Islet precursor cell (in vitro differentiated cells): ENCODE measurements at places on chromosomes 5 and 9.

- DNase-seq: no peak
Observed at GRCh38 chr9:6921315-6921714, 163.5 kb downstream of the KDM4C start.

DNA sequence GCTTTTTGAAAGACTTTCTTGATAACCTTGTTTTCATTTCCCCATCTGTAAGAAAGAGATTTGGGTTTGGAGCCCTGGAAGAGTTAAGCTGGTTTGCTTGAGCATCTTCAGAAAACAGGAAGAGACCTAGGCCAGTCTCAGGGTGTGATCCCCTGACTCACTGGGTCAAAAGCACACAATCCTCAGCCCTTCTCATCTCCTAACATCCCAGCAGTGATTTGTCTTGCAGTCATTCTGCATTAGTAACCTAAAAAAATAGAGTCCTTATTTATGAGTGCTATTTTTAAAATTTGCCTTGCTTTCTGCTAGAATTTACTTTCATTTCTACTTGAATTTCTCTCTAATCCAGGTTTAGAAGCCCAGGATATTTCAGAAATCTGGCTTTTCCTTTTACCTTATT lies 16.4 kb upstream of the ARSB start:
- DNase-seq: no peak

DNA sequence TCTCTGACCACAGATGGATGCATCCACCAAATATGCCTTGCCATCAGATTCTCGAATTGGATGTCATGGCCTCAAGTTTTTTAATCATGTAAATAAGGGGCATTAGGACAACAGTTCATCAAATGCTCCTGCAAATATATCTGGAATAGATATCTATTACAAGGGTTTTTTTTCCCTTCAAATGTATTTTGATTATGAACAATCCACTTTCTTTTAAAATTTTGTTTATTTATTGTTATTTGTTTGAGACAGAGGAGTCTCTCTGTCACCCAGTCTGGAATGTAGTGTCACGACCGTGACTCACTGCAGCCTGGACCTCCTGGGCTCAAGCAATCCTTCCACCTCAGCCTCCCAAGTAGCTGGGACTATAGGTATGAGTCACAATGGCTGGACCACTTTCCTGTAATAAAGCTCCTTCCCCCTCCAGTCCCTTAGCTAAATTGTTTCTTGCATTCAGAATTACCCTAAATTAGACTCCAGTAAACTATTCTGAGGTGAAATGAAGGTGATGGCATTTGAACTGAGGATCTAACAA lies 1412.1 kb downstream of the EFNA5 start:
- peak; percentile 90 for DNase-seq

- no peak for DNase-seq
Observed at GRCh38 chr5:96084874-96085506, 123.3 kb upstream of the ELL2 start.

- DNase-seq: peak; percentile 71
Observed at GRCh38 chr5:151570058-151570457, 21.1 kb downstream of the FAT2 start.

- no peak for DNase-seq
Observed at GRCh38 chr5:1463326-1464095, 18.3 kb upstream of the SLC6A3 start.

GRCh38 chr9:130118841-130119518 lies 53.2 kb upstream of the NCS1 start:
- peak; percentile 87 for DNase-seq

- no peak for DNase-seq
Observed at GRCh38 chr5:42676362-42676761, 80.3 kb upstream of the CCDC152 start.

DNA sequence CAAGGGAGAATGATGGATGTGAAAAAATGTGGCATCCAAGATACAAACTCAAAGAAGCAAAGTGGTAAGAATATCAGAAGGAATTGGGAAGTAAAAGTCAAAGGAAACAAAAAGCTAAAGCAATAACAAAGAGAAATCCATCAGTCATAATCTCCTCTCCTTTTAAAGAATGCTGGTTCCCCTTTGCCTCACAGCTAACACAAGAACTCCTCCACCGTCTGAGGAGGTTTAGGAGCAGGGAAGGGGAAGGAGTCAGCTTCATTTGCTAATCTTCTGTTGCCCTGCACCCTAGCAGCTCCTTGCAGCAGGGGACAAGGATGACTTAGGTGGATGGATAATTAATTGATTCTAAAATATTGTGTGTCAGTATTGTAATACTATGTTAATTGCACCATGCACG lies 16.4 kb downstream of the CD274 start:
- no peak for DNase-seq

- DNase-seq: no peak
Observed at GRCh38 chr5:56247592-56247991, 14.5 kb upstream of the ANKRD55 start.

DNA sequence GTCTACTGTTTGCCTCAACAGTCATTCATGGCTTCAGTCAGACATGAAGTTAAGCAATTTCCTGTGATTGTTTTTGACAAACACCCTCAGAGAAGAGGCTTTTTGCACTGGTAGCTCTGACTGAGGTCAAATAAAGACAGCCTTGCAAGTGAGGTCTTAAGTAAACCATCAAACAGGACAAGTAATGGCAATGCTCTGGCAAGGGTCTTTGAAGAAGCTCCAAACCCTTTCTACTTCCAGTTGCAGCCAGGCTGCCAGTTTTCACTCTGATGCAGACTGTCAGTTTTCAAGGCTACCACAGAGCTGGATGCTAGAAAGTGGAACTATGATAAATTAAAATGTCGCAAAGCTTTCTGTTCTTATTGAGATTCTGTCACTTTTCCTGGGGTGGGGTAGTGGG lies 421.5 kb upstream of the PTGER4 start:
- no peak for DNase-seq

GRCh38 chr9:450057-450456 lies 235.4 kb downstream of the DOCK8 start:
- DNase-seq: no peak

DNA sequence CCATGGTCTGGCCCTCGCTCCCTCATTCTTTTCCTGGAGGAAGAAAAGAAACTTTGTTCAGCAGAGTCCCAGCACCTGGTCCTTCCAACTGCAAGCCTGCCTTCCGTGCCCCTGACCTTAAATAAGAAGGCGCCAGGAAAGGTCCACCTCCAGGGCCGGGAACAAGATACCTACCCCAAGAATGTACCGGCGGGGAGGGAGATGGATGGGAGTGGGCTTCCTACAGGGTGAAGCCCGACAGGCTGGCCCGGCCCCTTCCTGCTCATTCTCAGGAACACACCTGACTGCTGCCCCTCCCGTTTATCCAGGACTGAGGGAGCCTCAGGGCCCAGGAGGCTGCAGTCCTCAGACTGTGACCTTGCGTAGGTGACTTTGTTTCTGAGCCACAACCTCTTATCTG lies 27.3 kb upstream of the GFPT2 start:
- no peak for DNase-seq

GRCh38 chr5:77847814-77848290 lies 71.7 kb upstream of the TBCA start:
- DNase-seq: peak; percentile 92

- no peak for DNase-seq
Observed at GRCh38 chr9:91103931-91104330, 257.8 kb downstream of the AUH start.

DNA sequence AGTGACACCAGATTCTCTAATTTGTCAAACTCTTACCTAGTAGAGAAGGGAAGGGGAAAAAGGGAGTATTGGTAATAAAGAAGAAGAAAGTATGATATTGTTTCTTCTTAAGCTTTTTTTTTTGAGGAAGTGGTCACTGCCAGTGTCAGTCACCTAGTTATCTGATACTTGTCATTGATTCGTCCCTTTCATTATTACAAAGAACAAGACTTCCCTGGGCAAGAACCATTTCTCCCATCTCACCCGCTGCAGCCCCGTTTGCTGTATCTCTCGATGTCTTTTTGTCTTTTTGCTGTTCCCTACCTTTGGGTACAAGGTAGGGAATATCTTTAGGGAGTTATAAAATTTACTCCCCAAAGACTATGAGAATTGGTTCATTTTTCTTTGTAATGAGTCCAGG lies 249.0 kb downstream of the ARHGAP26 start:
- DNase-seq: no peak

DNA sequence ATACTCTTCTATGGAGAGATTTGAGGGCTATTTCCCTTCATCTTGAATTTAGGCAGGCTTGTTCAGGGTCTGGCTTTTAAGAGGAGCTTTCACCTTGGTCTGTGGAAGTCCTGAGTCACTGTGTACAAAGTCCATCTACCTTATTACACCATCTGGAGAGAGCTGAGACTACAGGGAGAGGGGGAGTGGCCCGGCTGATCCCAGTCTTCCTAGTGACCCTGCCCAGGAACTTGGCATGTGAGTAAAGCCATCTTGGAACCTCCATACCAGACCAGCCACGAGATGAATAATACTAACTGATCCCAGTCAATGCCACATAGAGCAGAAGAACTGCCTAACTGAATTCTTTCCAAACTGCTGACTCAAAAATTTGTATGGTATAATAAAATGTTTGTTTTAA lies 8.4 kb upstream of the IL6ST start:
- DNase-seq: no peak

DNA sequence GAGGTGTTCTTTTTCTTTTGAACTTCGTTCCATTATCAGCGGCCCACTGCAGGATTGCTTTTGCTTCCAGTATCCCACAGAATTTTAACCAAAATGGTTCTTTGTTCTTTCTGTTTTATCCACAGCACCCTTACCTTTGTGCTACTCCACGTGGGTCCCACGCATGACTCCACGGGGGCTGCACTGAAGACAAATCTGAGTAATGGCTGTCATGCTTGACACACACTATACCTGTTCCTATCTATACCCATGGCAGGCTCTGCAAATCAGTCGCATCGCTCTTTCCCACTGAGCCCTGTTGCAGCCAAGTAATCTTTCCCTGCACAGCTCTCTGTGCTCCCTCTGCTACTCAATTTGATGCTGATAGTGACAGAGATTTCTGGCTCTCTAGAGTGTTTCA lies 69.7 kb downstream of the NSG2 start:
- no peak for DNase-seq

- no peak for DNase-seq
Observed at GRCh38 chr5:27437594-27438200, 399.3 kb upstream of the CDH9 start.

- DNase-seq: no peak
Observed at GRCh38 chr9:1048811-1049210, 1.3 kb upstream of the DMRT2 start.

DNA sequence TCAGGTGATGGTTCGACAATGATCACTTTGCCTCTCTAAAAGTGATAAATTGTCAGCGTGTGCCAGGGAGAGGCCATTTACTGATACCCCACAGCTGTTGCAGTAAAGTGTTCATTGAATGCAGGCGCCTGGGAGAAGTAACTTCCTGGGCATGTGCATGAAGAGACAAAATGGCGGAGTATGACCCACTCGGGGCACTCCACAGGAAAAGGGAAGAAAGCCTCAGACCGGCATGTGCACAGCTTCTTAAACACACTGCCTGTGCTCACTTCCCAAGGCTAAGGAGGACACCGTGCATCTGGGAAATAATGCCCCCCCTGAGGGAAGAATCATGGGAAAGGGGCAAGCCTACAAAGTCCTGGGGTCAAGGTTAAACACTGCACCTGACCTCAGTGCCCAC lies 329.5 kb downstream of the ICE1 start:
- no peak for DNase-seq

GRCh38 chr9:106874652-106875051 lies 11.7 kb downstream of the ZNF462 start:
- no peak for DNase-seq

- no peak for DNase-seq
Observed at GRCh38 chr5:148486456-148486855, 102.7 kb downstream of the FBXO38 start.

DNA sequence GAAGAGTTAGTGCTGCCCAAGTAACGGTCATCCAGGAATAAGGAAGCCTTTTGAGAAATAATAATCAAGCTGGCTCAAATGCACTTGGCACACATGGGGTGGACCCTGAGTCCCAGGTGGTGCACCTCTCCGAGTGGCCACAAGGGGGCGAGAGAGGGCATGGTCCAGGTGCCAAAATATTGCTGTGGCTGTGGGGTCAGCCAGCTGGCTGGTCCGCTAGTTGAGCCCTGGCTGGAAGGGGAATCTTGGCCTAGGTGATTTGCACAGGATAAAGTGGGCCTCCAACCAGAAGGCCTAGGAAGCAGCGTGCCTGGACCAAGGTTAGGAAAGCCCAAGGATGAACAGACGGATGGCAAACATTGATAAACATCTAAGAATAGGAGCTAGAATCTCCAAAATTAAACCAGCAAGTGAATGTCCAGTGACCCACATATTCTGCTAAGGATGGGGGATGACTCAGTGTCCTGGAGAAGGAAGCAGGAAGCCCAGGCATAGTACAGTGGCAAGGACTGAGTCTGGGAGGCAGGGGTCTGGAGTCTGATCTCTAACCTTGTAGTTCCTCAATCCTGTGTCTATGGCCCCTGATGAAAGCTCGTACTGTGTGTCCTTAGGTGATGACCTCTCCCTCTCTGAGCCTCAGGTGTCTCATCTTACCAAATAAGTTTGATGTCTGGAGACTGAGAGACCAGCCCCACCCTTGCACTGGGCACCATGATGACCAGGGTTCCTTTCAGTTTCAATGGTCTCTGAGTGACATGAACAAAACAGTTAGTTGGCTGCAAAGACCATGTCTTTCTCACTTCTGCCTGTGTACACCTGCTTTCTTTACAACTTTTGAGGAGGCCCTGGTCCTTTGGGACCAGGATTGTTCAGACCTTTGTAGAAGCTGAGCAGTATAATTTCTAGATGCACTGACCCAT lies 19.2 kb upstream of the SHB start:
- peak; percentile 87 for DNase-seq

- no peak for DNase-seq
Observed at GRCh38 chr5:152623951-152624350, 218.9 kb upstream of the NMUR2 start.

DNA sequence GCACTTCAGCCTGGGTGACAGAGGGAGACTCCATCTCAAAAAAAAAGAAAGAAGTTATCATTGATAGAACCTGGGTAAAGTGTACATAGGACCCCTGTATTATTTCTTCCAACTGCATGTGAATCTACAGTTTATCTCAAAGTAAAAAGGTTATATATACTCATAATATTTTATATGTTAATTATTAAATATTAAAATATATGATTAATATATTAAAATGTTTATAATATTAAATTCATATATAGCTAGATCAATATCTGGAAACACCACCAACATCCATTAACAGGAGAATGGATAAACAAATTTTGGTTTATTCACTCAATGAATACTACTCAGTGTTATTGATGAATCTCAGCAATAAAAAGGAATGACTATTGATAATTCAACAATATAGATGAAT lies 19.7 kb downstream of the C5orf15 start:
- no peak for DNase-seq

- DNase-seq: no peak
Observed at GRCh38 chr9:77750981-77751340, 102.8 kb upstream of the GNA14 start.

- DNase-seq: no peak
Observed at GRCh38 chr9:121350993-121351561, 19.0 kb downstream of the STOM start.

- no peak for DNase-seq
Observed at GRCh38 chr9:92444841-92445240, 20.6 kb upstream of the OMD start.
